LNCaP clone FGC (cell line): ENCODE measurements at places on chromosomes 1 and 21.

GRCh38 chr1:204589409-204590038, 73.3 kb downstream of the MDM4 start:
- no peak for DNase-seq

- DNase-seq, result no peak
Measured at GRCh38 chr1:91535441-91535840, 34.8 kb downstream of the CDC7 start.

GRCh38 chr1:192601567-192601966, 26.0 kb downstream of the RGS1 start:
- DNase-seq, result no peak

DNA sequence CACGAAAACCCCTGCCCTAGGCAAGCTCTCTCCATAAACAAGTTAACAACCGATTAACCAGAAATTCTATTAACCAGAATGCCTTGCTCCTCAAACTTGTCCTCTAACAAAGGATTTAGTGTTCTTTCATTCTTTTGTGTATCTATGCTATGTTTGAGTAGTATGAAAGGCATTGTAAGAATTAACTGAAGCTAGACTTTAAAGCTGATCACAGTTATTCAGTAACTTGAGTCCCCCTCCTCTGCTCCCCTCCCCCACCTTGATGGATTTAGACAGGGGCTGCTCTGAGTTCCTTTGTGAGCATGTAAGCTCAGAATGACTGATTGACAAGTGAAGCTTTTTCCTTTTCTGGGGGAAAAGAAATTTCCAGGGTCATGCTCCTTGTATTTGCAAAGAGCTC, 257.6 kb downstream of the TTLL7 start:
- no peak for DNase-seq

DNA sequence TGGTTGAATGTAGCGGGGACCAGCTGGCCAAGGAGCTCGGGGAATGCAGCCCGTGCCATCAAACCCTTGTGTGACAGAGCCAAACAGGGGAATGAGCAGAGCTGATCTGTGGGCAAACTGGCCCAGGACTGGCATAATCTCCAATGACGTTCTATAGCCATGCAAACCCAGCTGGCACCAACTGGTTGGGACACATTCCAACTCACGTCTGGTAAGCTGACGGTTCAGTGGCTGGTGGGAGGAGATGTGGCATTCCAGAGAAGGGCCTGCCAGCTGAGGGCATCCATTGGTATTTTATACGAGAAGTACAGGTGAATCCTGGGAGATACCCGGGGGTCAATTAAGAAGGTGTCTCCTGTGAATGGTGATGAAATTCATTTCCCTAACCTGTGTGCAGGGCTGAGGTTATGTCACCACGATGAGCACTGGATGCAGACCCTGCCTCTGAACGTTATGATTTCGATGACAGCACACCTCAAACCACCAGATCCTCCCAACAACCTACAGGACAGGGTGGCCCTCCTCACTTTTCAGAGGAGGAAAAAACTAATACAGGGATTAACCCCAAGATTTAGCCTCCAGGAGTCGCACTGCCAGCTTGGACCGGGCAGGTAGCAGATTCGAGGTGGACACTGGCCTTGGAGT, 39.0 kb upstream of the RUNX3 start:
- DNase-seq, result no peak

DNA sequence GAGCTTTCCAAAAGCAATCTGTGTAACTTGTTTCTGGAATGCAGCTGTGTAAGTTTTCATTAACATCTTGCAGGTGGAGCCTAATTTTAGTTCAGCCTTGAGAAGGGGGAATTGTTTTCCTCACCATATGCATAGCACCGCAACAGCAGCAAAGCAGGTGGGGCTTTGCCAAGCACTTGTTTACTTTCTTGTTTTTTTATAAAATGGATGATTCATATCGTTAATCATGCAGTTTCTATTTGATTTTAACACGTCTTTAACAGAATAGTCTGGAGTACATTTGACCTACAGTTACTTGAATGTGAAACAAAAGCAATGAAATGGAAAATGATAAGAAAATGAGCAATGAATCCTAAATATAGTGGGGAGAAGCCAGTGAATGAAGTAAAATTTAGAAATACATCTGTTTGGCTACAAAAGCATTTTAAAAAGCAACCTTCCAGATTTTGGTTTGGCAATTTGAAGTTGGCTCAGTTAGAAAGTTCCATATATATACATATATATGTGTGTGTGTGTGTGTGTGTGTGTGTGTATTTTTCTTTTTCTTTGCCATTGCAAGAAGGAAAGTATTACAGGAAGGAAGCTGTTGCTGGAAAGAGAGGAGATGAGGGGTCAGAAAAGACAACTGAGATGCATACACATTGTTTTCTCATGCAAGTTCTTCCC, 119.0 kb upstream of the ADGRL2 start:
- no peak for DNase-seq

- no peak for DNase-seq
Measured at GRCh38 chr1:206049293-206049692, 3.7 kb upstream of the RHEX start.

DNA sequence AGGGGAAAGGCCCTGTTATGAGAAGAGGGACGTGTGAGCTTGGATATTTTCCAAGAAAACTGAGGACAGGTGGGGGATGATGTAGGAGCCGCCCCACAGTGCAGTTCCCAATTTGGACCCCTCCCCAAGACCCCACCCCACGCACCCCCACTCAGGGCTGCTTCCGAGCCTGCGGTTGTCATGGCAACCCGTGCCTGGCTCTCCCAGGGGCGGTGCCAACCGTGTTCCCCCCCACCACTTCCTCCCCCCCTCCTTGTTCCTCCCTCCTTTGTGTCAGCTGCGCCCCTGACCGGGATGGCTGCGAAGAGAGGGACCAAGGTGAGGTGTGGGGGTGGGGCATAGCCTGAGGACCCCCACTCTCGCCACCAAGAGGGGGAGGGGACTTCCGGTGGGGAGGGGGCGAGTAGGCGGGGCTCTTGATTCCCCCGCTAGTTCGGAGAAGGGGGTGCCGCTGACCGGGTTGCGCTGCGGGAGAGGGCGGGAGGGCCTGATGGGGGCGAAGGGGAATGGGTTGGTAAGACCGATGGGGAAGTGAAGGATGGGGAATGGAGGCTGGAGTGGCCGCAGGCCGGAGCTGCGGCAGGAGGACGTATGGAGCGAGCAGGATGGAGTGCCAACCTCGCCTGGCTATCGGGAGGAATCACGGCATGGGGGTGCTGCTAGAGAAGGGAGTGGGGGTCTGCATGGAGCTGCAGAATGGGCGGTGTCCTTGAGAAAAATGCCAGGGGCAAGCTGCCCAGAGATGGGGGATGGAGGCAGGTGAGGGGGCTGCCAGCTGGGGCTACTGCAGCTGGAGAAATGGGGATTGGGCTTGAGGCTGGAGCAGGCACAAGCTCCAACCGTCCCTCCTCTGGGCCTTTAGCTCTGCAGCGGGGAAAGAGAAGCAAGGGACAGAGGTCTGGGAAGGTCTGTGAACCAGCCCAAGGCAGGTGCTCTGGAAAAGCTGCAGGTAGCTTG, 953 bp downstream of the TRIM46 start:
- DNase-seq, result no peak

DNA sequence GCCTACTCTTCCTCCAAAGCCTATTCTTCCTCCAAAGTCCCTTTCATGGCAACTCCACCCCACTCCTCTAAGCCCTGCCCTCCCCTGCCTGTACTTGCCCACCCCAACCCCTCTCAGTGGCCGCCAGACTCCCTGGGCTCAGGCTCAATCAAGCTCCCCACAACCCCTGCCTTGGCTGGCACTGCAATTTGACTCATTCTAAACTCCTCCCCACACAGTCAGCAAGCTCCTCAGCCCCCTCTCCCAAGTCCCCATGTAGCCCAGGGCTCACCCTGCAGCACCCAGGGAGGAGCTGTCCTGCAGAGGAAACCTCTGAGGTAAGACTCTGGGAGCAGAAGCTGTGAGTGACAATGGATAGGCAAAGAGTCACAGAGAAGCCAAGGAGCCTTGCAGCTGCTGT, 3.6 kb upstream of the VSIG8 start:
- no peak for DNase-seq

DNA sequence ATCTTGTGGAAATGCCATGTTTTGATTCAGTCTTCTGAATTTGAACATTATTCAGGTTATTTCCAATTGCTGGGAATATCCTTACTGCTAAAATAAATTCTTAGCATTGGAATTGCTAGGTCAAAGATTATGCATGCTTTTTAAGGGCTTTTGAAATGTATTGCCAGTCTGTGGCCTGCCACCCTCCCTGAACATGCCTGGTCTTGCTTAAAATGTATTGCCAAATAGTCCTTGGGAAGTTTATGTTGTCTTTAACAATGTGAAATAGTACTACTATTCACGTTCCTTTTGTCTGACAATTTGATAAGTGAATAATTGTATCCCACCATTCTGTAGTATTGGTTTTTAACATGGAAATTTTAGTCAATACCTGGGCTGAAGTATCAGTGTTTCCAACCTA, 13.6 kb downstream of the TARDBP start:
- DNase-seq, result no peak
